NCI-H2029 (cell line): ENCODE measurements at places on chromosomes 1 and 21.
A peak's percentile ranks its signal among the peaks of the same experiment; 100 is the strongest.

- no peak for DNase-seq
These were observed 13.2 kb downstream of the DISC1 start for GRCh38 chr1:231639819-231640218.

- no peak for DNase-seq
These were observed 49.7 kb downstream of the GPR52 start for GRCh38 chr1:174497478-174497877.

- no peak for DNase-seq
These were observed 16.5 kb downstream of the CELSR2 start for GRCh38 chr1:109265741-109266330.

DNA sequence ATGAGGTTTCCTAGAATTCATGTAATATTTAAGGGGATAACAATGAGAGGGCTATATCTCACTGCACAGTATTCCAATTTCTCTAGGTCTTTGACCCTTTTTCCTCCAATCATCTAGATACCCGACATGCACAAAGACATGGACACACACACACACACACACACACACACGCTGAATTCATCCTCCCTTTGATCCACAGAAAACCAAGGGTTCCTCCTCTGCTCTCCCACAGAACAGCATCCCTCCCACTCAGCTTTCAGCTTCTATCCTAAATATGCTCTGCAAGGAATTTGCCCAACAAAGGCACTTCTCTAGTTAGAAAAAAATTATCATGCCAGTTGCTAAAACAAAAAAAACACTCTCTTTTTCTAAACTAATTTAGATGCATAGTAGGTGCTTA is 231.7 kb downstream of the RGS7 start:
- DNase-seq, result no peak

GRCh38 chr1:244450597-244451538 is 841 bp downstream of the ADSS2 start:
- DNase-seq, result no peak

DNA sequence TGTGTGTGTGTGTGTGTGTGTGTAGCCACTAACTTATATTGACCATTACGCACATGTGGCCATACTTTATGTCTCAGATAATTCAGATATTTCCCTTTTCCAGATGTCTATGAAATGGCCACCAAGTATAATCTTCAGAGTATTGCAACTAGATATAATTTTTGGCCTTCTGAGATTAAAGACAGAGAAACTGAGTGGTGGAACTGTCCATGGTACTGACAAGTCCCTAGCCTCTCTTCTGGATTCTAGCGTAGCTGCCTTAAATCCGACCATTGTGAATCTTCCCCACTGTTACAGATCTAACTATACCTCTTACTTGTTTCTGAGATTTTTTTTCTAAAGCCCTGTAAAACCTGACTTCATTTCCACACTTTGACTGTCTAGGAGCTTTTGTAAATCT is 100.0 kb upstream of the SERTAD4 start:
- DNase-seq, result no peak

DNA sequence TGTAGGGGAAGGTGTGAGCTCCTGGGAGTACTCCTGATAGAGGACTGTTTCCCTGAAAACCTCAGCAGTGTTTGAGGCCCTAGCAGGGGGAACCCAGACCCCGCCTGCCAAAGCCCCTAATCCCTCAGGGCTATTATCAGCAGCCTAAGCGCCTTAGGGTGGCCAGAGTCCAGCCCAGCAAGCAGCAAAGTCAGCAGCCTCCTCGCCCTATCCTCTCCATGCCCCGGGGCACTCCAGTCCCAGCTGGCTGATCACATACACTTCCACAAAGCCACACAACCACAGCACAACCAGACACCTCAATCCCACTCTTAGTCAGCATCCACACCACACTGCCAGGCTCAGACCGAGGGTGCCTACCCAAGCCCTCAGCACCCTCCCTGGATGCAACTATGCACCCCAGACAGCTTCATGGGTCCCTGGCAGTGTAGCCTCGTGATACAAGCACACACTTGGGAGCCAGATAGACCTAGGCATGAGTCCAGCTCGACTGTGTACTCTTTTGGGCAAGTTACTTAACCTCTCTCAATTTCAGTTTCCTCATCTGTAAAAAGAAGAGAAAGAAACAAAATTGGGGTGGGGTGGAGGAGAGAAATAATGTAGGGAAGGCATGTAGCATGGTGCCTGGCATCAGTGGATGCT is 7.1 kb downstream of the IGSF9 start:
- no peak for DNase-seq

- no peak for DNase-seq
These were observed 3.5 kb downstream of the NRIP1 start for GRCh38 chr21:15061279-15061678.

GRCh38 chr1:30286988-30287839 is 436.2 kb downstream of the MATN1 start:
- no peak for DNase-seq

- DNase-seq, result no peak
These were observed 60.5 kb downstream of the TESK2 start for GRCh38 chr1:45430490-45430889.

- DNase-seq, result no peak
These were observed 64.9 kb downstream of the RGS13 start for GRCh38 chr1:192700834-192701271.

GRCh38 chr21:26686278-26686677 is 113.2 kb upstream of the CYYR1 start:
- DNase-seq, result peak; percentile 10

- DNase-seq, result no peak
These were observed 44.7 kb downstream of the PTGFRN start for GRCh38 chr1:116954440-116954839.

- no peak for DNase-seq
These were observed 43.1 kb downstream of the DUSP10 start for GRCh38 chr1:221698579-221699349.

- DNase-seq, result no peak
These were observed 613.3 kb downstream of the AJAP1 start for GRCh38 chr1:5267603-5268235.

GRCh38 chr1:161885003-161885402 is 118.9 kb downstream of the ATF6 start:
- no peak for DNase-seq

GRCh38 chr1:27417713-27418112 is 25.3 kb downstream of the GPR3 start:
- no peak for DNase-seq

DNA sequence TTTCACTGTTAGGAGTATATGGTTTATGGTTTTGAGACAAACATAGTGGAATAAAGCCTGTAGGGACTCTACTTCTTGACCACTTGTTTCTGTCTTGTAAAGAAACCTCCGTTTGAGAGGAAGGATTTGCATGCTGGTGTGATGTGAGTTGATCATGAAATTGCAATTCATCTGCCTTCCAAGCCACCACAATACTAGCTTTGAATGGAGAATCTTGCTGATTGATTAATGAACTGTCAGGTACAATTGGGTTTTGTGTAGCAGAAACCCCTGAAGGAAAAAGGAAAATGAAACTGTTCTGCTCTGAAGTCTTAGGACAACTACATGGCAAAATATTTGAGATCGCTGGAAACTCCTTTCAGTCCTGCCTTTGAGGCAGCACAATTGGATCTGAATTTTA is 90.7 kb downstream of the VPS13D start:
- no peak for DNase-seq

GRCh38 chr1:53196017-53196484 is 573 bp upstream of the CPT2 start:
- DNase-seq, result peak; percentile 38

GRCh38 chr1:9174243-9174642 is 45.3 kb upstream of the GPR157 start:
- DNase-seq, result no peak

GRCh38 chr21:27693376-27693775 is 726.5 kb upstream of the ADAMTS5 start:
- no peak for DNase-seq

DNA sequence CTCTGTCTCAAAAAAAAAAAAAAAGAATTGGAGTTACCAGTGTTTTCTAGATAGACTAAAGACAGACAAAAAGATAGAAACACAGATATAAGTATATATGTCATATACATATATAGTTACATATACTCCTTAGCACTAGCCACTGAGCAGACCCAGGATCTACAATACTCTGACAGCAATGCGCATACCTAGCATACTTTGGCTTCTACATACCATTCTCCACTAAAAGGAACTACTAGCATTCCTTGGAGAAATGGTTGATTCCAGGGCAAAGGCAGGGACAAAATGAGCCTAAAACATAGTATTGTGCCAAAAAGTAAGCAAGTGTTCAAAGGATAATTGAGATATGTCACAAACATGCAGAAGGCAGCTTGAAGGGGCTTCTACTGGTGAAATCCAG is 22.7 kb downstream of the SYNJ1 start:
- DNase-seq, result no peak

DNA sequence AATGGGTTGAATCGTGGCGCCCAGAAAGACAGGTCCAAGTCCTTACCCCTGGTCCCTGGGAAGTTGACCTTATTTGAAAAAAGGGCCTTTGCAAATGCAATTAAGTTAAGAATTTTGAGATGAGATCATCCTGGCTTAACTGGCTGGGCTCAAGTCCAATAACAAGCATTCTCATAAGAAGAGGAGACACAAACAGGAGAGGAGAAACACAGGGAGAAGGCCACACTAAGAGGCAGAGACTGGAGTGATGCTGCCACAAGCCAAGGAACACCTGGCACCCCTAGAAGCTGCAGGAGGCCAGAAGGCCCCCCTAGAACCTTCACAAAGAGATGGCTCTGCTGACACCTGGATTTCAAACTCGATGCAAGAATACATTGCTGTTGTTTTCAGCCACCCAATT is 44.6 kb downstream of the PDPN start:
- DNase-seq, result no peak

DNA sequence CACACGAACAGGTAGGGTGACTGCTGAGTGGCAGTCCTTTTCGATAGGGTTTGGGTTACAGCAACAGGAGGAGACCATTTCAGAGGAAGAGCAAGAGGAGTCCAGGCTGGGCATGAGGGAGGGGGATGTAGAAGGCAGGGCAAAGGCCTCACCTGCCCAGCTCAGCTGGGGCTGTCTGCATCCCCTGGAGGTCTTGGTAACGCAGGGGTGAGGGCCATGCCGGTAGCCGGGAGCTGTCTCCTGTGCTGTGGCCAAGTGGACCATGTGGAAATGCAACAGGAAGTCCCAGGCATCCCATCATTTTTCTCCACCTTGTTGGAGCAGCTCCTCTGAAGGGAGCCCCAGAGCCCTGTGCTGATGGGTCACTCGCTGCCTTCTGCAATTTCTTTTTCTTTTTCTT is 105.4 kb upstream of the C1orf174 start:
- DNase-seq, result no peak

- no peak for DNase-seq
These were observed 46.4 kb downstream of the PKNOX1 start for GRCh38 chr21:43020771-43021170.

GRCh38 chr1:28087614-28088167 is 719 bp downstream of the EYA3 start:
- DNase-seq, result no peak

GRCh38 chr1:99465176-99465900 is 180.6 kb upstream of the PALMD start:
- no peak for DNase-seq

DNA sequence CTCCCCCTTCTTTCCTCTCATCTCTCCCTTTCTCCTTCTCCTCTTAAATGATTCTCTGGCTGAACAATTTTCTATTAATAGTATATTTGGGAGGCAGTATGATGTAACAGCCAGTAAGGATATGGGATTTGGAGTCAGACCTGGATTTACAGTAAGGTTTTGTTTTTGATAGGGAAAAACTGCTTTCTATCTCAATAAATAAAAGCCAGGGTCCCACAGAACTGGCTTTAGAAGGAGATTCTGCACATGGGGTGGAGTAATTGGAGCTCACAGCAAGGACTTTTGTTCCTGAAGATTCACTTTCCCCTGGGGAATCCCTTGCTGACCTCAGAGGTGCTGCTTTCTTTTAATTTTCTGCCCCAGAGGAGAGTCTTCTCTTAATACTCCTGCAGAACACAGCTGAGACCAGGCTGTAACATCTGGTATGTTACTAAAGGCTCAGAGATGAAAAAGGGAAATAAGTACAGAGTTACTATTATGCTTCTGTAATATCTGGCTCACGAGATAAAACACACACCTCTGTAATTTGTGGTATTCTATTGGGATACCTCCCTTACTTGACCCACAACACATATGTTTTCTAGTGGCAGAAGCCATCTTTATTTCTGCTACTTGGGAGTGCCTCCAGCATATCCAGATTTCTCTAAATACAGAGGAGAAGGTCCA is 13.4 kb downstream of the EPB41 start:
- no peak for DNase-seq

GRCh38 chr1:51549016-51549619 is 30.1 kb upstream of the EPS15 start:
- DNase-seq, result no peak

DNA sequence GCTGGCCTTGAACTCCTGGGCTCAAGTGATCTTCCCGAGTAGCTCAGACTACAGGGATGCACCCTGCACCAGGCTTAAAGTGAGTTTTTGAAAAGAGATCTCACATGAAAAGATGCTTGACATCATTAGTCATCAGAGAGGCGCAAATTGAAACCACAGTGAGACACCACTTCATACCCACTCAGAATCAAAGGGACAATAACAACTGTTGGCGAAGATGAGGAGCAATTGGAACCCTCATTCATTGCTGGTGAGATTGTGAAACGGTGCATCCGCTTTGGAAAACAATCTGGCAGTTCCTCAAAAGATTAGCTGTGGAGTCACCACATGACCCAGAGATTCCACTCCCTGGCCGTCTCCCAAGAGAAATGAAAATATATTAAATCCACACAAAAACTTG is 122.3 kb downstream of the PGBD5 start:
- peak; percentile 72 for DNase-seq

DNA sequence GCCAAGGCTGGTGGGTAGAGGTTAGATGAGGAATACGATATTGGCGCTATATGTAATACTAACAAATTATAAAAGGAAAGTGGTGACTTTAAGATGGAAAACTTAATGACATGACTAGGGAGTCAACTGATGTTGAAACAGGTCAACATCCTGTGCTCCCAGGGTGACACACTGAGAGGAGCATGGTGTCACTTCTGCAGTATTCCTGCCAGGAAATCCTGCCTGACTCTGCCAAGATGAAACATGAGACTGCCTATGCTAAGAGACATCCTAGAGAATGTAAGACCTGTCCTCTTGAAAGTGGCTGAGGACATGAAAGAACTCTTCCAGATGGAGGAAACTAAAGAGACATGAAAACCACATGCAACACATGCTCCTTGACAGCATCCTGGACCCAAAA is 65.0 kb upstream of the KCND3 start:
- peak; percentile 35 for DNase-seq
